ENCODE measurements at places on chromosomes 16 and 17.

DNA sequence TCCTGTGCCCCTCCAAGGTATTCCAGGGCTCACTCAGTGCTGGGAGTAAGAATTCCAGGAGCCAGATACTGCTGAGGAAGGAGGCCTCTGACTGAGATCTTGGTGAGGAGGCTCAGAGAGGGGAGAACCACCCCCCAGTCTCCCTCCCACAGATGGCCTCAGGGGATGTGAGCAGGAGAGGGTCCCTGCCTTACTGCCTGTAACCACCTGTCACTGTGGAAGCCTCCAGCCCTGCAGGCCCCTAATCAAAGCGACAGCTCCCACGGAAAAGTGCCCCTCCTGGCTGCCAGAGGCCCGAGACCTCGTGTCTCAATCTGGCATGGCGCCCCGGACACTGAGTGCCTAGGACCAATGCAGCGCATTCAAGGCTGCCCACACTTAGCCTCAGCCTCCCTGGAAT lies 7.7 kb upstream of the C17orf113 start:
- DNase-seq = no peak

DNA sequence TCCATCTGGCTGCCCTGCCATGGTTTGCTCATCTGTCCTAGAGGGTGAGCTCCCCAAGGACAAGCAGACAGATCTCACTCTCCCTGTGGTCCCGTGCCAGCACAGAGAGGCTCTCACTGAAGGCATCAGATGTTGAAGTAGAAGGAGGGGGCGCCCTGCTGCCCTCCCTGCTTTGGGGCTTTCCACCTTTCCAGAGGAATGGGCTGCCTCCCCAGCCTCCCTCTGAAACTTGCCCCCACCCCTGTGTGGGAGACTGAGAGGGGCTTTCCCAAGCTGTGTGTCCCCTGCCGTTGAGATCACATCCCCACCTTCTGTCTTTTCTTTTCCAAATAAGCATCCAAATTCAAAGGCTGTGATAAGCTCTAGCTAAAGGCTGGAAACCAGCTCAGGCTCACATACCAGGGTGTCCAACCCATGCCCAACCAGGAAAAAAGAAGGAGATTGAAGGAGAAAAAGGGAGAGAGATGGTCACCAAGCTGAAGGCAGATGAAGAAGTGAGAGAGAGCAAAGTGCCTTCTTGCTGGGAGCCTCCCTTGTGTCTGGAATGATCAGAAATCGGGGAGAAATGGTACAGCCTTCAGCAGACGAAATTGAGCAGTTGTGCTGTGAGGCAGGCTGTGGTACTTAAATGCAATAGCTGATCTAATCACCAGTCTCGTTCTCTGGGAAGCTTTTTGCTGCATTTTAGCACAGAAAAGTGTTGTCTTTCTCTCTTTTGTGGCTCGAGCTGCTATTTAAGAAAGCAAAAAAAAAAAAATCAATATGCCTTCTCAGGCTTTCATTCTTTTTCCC lies 145.9 kb upstream of the LHX1 start:
- no peak for DNase-seq

DNA sequence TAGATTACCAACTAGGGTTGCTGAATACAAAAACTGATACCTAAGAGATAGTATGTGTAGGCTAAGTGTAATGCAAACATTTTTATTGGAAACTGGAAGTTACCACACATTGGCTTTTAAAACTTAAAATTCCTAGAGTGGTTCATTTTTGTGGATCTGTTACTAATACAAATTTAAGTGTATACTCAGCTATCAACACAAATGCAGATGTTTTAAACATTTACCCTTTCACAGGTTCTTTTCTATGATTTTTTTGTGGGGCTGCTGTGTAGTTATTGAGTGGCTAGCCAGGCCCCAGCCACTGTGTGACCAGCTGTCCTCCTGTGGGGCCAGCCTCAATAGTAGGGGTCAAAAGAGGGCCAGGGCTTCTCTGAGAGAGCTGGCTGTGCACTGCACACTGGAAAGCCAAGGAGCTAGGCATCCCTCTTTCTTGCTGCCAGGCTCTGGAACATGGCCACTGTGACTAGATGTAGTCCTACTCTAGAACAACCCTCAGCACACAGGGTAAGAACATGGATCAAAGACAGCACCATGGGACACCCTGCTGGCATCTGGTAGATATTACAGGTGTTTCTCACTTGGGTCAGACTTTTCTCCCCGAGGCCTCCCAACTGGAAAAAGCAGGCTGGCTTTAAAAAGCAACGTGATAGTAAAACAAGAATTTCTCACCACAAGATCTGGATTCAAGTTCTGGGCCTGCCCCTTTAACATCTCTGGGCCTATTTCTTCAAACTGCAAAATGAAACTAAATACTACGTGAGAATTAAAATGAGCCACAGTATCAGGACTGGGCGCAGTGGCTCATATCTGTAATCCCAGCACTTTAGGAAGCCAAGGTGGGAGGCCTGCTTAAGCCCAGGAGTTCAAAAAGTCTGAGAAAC lies 7.3 kb upstream of the VEZF1 start:
- peak; percentile 74 for DNase-seq

GRCh38 chr16:57651344-57652333 lies 16.5 kb upstream of the ADGRG3 start:
- no peak for DNase-seq

DNA sequence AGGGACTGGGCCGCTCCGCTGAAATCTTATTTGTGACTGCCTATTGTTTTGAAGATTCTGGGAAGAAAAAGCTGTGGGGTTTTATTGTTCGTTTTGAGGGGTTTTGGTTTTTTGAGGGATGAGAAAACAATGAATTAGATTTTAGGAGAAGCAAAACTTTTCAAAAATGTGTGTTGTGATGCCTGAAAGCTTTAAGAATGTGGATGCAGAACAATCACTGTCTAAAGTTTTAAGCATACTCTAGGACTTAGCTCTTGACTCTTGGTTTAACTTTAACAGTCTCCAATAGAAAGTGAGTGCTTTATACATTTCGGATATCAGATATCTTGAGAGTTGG lies 899 bp downstream of the CFAP52 start:
- no peak for DNase-seq

- DNase-seq = no peak
Measured at GRCh38 chr16:1781758-1782407, 488 bp downstream of the SPSB3 start.

GRCh38 chr17:8417806-8418205 lies 17.9 kb upstream of the NDEL1 start:
- DNase-seq = no peak

DNA sequence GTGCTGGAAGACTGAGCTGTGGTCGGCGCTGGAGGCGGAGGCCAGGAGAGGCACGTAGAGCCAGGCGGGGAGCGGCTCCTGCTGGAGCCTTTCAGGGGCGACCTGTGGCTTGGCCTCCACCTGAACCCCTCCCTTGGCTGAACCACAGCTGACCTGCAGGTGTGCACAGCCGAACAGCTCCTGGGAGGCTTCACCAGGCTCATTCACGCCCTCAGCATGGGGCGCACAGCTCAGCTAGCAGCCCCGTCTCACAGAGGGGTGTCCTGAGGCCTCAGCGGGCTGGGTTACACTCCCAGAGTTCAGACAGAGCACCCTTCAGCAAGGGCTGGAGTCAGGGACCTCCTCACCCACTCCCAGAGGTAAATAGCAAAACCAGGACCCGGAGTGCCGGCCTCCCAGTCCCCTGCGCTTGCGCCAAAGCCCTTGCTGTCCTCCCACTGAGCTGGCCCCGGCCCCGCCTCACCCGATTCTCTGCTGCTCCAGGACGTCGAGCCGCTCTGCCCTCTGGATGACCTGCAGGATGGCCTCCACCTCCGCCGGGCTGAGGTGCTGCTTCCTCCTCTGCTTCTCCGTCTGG lies 31.7 kb downstream of the RPH3AL start:
- DNase-seq = no peak

DNA sequence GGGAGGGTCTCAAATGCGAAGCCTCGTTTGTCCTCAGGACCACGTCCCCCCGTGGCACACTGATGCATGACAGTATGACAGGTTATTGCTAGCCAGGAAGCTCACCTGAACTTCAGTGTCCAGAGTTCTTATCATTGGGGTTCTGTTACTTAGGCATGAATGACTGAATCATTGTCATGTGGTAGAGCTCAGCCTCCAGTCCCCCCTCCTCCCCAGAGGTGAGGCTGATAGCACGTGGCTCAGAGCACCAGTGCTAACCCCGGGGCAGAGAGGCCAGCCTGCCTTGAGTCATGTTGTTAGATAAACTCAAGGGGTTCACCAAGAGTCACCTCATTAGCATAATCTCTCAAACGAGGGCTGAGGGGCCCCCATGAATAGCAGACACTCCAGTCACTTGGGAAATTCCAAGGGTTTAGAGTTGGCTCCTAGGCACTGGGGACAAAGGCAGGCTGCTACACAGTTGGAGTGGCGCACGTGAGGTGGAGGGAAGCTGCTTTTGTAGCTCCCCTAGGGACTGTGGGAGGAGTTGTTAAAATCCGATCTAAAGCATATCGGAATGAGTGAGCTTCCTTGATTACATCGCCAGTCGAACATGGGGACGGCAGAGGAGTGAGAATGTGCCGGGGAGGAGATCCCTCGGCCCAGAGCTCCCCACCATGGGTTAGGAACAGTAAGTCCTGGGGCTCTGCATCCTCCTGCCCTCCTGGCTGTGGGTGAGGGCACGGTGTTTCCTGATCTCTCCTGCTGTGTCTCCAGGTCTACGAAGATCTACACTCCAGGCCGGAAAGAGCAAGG lies 18.2 kb downstream of the DHX38 start:
- no peak for DNase-seq
